Stimulated activated CD4-positive, alpha-beta T cell treated with anti-CD3 and anti-CD28 coated beads, Interleukin-4, amount 100 ng/mL, for 1 hour (primary cell): ENCODE measurements at places on chromosomes 1 and 21.

DNA sequence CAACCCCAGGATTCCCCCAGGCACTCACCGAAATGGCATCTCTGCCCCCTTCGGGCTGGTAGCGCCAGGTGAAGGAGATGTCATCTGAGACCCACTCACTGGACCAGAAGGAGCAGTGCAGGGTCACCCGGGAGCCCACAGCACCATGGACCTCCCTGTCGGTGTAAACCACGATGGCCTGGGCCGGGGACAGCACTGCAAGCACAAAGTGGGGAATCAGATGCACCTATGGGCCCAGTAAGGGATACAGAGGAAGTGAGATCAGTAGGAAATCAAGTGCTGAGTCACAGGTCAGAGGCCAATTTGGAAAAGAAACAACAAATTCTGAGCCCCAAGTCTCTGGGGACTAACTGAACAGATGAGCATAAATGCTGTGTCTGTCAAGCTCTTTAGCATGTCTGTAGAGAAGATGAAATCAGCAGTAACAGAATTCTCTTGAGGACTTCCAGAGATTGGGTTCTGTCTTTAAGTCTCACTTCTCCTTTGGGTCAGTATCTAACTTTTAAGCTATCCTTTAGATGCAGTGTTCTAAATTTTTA lies 2.5 kb downstream of the MPZ start:
- DNase-seq = no peak

DNA sequence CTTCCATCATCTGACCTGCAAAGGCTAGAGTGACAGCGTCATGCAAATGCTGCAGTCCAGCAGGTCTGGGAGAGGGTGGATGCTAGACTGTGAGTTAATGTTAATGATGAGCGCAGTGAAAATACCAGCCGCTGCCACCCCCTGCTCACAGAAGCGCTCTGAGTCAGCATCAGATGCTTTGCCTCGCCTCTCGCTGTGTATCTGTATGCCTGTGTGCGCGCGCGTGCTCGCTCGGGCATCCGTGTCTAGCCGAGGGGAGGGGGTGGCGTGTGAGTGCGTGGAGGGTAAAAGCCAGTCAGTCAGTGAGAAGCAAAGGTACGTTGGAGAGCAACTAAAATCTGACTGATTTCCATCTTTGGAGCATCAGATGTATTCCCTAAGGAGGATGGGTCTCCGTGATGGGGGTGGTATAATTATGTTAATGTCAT lies 858.7 kb downstream of the USP25 start:
- DNase-seq = no peak

GRCh38 chr1:28123461-28123961 lies 35.1 kb upstream of the EYA3 start:
- no peak for DNase-seq

GRCh38 chr21:33561373-33561772 lies 18.5 kb downstream of the SON start:
- no peak for DNase-seq

GRCh38 chr1:202105571-202106339 lies 17.0 kb upstream of the GPR37L1 start:
- no peak for DNase-seq

DNA sequence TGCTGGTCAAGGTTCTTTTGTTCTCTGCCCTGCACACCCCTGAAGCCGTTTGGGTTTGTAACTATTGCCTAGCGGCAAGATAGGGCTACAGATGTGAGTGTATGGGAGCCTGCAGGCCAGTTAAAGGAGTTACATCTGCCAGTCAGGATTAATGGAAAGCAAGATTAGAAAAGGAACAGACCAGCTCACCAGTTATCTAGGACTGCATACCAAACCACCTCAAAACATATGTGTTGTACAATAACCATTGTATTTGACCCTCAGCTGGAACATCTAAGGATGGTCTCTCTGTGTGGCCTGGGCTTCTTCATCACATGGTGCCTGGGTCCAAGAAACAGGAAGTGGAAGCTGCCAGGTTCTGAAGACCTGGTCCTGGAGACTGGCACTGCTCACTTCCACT lies 52.5 kb upstream of the FBXO28 start:
- no peak for DNase-seq

DNA sequence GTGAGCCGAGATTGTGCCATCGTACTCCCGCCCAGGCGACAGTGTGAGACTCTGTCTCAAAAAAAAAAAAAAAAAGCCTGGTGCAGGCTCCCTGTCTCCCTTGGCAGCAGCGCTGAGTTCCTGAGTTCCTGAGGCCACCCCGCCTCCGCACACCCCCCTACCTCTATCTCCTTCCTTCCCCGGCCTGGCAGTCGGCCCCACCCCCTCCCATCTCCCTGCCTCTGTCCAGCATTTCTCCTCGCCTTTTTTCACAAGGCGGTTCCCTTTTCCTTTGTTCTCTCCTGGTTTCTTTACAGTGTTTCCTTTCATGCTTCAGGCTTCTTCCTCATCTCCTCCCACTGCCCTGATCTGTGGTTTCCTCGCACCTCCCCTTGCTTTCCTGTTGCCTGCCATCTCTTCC lies 2.7 kb downstream of the RORC start:
- no peak for DNase-seq

DNA sequence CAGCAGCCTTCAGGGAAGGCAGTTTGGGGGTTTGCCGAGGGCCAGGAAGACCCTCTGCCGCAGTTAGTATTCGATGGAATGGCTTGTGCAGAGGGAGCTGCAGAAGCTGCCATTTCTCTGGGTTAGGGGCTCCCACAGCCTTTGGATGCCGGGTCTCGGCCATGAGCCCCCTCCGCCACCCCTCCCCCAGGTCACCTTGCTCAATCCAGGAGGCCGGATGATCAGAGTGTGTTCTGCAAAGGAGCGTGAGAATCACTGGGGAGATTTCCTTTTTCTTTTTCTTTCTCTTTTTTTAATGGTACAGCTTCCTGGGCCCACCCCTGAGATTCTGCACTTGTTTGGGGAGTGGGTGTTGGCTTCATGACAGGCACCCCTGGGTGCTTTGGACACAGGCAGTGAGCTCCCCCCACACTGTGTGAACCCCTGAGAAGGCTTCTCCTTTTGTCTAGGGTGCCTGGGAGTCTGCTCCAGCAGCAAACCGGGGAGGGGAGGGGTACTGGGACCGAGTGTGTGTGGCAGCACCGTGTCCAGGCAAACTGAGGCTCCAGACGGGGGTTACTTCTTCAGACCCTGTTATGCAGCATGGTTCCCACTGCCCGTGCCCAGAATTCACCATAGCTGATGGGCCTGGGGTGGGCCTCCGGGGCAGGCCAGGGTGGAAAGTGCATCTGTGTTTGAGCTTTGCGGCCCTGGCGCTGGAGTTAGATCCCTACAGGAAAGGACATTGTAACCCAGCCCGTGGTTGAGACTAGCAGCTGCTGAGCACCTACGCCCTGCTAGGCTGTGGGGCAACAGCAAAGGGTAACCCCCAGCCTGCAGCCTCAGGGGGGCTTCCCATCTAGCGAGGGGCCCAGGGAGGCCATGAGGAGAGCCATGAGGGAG lies 18.5 kb downstream of the TNFRSF1B start:
- no peak for DNase-seq

DNA sequence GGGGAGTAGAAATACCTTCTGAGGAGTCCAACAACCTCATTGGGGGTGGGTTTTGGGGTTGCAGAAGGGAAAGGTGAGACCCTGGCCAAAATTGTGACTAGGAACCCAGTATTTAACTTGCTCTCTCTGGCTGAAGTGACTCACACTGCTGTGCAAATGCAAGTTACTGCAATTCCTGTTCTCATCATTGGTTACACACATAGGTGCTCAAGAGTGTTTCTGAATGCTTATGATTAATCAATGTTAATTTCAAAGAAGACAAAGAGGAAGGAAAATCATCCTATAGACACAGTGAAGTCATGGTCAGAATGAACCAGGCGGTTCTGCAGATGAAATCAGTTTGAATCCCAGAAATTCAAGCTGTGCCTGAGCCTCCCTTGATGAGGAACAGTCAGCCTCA lies 3.1 kb downstream of the ASCL5 start:
- DNase-seq = no peak

- DNase-seq = no peak
Measured at GRCh38 chr1:2504949-2505272, 21.5 kb downstream of the PANK4 start.

DNA sequence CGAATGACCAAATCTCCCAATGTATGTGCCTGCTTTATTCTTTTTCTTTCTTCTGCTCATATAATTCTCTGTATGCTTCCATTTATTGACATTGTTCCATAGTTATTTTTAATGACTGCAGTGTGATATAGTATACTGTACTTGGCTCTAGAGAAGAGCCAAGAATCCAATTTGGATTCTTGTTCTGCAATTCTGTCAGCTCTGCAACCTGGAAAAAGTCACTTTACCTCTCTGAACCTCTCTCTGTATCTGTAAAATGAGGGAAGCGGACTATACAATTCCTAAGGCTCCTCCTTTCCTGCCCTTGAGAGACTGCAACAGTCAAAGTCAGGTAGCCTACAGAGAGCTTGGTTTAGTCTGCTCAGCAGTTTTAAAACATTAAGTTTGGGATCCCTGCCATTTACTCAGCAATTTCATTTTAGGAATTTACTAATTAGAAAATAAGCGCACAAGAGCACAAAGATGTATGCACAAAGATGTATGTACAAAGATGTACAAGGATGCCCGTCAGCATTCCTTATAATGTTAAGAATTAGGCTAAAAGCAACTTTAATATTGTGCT lies 14.7 kb downstream of the DNAJC16 start:
- no peak for DNase-seq

- DNase-seq = no peak
Measured at GRCh38 chr1:201092738-201093137, 19.5 kb downstream of the CACNA1S start.

DNA sequence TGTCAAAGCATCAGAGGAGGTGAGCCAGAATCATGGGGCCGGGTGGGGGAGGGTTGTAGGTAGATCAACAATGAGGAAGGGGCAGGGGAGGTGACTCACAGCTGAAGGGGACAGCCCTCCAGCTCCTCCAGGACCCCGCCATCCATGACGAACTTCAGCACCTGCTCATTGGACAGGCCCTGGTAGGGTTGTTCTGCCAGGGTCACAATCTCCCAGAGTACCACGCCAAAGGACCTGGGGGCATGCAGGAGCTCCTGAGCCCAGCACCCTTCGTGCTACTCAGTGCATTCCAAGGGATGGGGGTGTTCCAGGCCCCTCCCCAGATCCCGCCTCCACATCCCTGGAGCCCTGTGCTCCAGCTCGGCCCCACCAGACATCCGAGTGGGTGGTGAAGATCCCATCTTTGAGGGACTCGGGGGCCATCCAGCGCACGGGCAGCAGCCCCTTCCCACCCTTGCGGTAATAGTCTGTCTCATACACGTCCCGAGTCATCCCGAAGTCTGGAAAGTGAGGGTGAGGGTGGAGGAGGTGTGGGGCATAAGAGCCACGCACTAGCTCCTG lies 17.5 kb downstream of the INSRR start:
- no peak for DNase-seq

GRCh38 chr1:156140879-156141707 lies 12.3 kb upstream of the SEMA4A start:
- peak; percentile 41 for DNase-seq

GRCh38 chr1:210415846-210416448 lies 87.2 kb downstream of the HHAT start:
- no peak for DNase-seq

GRCh38 chr1:237901299-237901934 lies 10.7 kb upstream of the ZP4 start:
- DNase-seq = no peak

DNA sequence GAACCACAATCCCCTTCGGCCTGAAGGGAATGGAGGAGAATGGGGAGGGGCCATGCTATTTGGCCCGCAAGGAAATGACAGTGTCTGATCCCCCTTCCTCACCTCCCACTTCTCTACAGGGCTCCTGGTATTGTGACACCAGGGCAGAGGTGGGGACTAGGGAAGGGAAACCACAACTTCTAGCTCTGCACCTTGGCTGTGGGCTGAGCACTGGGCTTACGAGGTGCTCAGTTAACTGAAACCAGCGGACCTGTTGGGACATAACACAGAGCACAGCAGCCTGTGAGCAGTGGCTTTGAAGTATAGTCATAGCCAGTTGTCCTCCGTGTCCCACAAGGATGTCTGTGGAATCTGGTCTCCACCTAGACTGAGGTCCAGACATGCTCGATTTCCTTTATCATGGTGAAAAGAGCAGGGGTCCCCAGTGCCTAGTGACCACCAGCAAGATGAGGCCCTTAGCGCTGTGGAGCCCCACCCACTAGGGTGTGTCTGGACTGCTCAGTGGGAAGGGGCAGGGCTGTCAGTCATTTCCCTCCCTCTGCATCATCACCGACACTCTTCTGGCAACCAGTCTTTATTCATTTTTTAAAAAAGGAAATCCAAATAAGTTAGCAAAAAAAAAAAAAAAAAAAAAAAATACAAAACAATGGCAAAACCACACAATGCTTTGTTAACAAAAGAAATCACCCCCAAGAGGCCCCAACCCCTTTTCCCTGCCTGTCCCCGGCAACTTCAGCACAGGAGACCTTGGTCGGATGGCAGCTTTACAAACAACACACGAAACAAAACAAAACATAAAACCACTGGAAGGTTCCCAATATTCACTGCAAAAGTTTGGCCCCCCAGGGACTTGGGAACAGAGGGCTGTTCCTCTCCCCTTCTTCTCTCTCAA lies 3.0 kb downstream of the MYOG start:
- DNase-seq = no peak

DNA sequence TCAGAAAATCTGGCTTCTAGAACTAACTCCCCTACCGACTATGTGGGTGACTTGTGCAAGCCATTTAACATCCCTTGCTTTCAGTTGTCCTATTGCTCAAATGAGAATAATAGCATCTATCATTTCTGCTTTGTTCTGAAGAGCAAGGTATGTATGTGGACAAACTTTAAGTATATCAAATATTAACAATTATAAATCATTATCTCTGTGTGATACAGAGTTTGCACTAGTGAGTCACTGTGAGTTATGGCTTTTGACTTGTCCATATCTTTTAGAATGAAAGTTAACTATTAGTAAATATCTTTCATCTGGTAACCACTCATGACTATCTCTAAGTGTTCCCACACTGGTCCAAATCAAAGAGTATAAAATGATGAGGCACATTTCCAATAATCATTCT lies 812.9 kb upstream of the ADGRL2 start:
- DNase-seq = no peak

DNA sequence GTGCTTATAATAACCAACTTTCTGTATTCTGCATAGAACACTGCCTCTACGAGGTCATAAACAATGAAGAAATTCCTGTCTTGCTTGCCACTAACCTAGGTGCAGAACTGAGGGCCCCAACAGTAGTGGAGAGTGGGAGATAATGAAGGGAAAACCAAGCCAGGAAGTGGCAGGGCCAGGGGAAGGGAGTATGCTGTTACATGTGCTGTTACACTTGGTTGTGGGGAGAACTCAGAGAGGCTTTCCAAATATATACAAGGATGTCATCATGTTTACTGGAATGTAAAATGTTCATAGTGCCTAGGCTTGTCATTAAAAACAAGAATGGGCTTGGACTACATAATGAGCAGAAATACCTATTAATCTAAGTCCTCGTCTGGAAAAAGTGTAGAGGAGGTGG lies 31.1 kb downstream of the NHLH2 start:
- no peak for DNase-seq

- no peak for DNase-seq
Measured at GRCh38 chr21:45539046-45539795, 3.0 kb downstream of the SLC19A1 start.
